ENCODE measurements at places on chromosomes 2 and 18.

GRCh38 chr2:154194909-154195643, 323.4 kb downstream of the GALNT13 start:
- no peak for DNase-seq

GRCh38 chr2:54680397-54681041, 42.9 kb upstream of the EML6 start:
- no peak for DNase-seq

DNA sequence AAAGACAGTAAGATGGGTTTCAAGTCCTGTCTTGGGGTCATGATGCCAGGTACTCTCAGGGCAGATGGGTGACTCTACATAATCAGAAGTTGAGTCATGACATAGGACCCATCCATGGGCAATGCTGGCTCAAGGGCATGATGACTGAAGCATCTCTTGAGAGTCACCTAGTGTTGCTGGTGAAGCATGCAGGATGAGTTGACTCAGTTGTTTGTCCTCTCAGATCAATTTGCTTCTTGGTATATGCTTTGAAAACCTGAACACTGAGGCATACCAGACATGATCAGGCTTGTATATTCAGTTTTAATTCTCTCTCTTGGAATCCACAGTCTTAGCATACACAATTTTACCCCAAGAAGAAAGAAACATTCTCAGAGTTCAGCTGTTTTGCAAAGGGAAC, 658.9 kb upstream of the NXPH2 start:
- no peak for DNase-seq

GRCh38 chr18:50441016-50441415, 66.2 kb downstream of the SKA1 start:
- no peak for DNase-seq

DNA sequence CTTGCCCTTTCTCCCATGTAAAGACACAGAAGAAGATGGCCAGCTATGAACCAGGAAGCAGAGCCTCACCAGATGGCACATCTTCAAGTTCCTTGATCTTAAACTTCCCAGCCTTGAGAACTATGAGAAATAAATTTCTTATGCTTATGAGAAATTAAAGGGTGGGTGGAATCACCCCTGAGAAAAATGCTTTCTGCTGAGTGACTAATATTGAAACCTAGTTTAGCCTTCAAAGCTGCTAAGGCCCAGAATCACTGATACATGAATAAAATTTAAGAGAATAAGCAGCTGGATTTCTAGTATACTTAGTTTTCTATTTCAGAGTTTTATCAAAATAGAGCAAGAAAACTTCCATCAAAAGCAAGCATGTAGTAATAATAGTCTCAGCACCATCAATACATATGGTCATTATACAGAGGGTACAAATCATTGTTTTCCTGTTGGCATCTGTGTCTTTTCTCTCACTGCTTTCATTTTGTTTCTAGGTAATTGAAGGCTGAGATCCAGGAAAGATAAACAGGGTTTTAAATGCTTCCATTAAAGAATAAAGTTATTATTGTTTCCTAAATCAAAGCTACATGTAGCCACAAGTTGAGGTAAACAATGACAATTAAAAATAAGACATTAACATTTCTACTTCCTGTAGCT, 53.3 kb upstream of the COL5A2 start:
- no peak for DNase-seq

- no peak for DNase-seq
Measured at GRCh38 chr2:75609937-75610508, 36.6 kb upstream of the MRPL19 start.

DNA sequence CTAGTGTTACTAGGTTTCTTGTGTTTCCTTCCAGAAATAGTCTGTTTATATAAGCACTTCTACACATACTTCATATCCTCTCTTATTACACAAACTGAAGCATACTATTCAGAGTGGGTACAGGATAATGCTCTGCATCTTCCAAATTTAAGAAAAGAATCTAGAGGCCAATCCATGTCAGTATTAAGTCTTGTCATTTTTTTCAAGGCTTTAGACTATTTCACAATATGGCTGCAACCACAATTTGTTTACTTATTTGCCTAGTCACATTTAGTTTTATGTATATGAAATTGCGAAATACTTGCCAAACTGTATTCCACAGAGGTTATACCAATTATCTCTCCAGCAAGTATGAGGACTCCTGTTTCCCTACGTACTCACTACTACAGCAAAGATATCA, 27.9 kb downstream of the IWS1 start:
- DNase-seq = no peak
